ENCODE measurements at places on chromosomes 7 and 10.

DNA sequence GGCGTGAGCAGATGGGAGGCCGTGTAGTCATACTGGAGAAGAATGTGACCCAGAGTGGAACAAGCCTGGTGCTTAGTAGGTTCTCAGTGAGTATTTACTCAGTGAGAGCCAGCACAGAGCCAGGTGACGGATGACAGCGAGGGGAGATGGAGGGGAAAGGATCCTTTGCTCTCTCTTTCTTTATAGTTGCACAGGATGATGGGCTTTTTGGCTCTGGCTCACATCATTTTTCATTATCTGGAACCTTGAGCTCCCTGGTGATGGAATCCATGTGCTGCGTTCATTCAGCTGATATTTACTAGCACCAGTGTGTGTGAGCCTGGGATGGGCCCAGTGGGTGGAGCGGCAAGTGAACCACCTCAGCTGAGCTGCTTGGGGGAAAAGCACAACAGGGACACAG, 17.2 kb downstream of the BTBD16 start:
- no peak for DNase-seq

DNA sequence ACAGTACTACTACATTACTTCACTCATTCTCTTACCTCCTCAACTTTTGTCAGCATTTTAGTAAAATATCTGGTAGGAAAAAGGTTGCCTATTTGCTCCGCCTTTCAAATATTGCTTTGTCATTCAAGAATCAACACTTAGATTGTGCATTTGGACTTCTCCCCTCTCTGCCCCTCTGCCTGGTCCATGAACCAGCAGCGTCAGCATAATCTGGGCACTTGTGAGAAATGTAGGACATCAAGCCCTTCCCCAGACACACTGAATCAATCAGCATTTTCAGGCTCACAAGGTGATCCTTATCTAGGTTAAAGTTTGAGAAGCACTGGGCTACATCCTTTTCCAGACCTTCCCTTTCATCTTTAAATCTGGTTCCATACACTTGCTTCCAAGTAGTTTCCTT, 16.3 kb downstream of the SLC13A1 start:
- no peak for DNase-seq

- DNase-seq: no peak
Measured at GRCh38 chr7:26460351-26461085, 168.9 kb downstream of the SNX10 start.

DNA sequence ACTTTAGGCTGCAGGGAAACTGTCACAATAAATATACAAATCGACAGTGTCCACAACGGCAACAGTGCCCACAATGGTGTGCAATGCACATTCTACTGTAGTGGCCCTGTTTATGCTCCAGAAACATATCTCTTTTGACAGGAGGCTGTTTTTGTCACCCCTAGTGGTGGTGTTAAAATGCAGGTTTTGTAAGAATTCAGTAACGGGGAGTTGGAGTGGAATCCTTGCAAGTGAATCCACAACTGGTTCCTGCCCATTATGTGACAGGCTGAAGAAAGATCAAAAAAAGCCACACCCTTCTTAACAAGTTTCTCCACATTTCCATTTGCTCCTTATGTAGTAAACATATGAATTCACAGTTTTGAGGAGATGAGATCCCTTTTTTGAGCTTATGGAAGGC, 58.5 kb downstream of the BEND7 start:
- no peak for DNase-seq

DNA sequence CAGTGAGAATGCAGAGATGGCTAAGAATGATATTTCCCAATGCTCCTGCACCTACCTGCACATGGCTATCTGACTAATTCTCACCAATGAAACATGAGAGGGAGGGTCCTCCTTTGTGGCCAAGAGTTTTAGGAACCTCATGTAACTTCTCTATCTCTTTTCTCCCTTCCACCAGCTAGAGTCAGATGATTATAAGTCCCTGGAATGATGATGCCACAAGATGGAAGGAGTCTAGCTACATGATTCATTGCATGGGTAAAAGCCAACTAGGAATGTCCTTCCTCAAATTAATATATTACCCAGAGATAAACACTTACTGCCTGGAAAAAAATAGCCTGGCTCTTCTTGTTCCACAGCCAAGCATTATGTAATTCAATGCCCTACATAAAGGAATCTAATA, 55.1 kb upstream of the AASS start:
- DNase-seq: no peak

GRCh38 chr7:142716596-142716995, 32.7 kb upstream of the PRSS1 start:
- no peak for DNase-seq

DNA sequence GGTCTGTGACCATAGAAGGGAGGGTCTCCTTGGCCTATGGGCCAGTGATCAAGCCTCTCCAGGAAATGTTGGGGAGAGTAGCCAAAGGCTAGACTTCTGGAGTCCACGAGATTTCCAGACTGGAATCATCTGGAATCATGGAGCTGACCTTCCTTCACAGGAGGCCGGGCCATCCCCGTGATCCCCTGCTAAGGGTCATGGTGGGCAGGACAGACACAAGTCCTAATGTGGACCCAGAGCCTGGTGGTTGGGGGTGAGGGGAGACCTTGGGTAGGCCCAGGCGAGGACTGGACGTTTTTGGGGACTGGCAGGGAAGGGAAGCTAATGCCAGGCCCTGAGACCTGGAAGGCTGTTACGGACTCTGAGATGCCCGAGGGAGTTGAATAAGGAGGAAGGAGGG, 9.8 kb upstream of the GRID1 start:
- DNase-seq: no peak

GRCh38 chr10:118980135-118980865, 49.2 kb upstream of the NANOS1 start:
- DNase-seq: no peak

DNA sequence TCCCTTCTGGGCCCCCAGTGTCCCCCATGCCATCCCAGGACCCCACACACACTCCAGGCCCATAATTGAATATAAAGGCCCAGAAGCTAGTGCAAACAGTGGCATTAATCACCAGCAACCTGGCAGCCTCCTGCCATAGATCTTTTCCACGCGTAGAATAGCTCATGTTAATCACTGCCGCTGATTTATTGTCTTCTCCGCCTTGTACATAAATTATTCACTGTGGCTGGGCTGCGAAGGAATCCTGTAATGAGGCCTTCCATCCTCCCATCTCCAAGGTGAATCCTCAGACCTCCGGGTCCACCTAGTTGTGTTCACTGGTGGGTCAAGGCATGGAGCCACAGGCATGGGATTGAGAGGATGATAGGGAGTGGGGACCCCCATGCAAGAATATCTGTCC, 33.2 kb downstream of the KAZALD1 start:
- no peak for DNase-seq

DNA sequence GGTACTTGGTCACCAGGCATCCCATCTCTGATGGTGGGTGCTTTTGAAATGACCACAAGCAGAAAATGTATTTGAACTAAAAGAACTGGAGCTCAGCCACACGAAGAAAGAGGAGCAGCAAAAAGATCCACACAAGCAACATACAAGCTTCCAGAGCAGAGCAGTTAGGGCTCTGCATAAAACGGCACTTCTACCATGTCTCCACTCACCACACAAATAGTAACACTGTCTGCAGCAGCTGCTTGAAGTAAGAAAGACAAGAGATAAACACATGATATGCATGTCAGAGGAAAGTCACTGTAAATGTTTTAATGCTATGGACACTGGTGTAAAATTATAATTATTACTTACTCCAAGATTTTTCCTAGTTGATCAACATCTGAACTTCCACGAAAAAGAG, 32.5 kb upstream of the FAM133B start:
- DNase-seq: no peak

DNA sequence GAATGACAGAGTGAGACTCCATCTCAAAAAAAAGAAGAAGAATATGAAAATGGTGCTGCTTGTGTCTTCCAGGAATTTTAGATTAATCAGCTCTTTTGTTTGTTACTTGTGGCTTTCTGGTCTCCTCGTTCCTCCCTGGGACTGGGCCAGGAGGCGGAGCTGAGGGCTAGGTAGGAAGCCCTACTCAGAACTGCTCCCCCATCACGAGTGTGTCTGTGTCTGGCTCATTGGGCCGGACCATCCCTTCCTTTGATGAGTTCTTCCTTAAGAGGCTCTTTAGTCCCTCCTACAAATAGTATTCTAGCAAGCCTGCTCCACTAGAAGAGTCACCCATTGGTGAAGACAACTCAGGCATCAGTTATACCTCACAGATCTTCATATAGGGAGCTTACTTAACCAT, 56.8 kb upstream of the YAE1 start:
- no peak for DNase-seq

DNA sequence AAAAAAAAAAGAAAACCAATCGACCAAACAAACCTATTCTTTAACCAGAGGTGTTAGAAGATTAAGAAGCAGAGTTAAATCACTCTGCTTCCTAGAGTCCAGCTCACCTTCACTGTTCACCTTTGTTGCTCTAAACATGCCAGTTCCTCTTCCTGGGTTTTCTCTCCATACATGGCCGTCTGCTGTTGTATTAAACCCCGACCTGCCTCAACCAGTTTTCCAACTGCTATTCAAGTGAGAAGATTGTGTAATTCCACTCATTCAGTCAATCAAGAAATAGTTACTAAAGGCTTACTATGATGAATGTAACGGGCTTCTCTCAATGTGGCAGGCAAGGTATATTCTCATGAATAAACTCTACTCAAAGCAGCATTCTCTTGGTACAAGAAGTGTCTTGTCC, 8.8 kb downstream of the AASS start:
- DNase-seq: no peak

DNA sequence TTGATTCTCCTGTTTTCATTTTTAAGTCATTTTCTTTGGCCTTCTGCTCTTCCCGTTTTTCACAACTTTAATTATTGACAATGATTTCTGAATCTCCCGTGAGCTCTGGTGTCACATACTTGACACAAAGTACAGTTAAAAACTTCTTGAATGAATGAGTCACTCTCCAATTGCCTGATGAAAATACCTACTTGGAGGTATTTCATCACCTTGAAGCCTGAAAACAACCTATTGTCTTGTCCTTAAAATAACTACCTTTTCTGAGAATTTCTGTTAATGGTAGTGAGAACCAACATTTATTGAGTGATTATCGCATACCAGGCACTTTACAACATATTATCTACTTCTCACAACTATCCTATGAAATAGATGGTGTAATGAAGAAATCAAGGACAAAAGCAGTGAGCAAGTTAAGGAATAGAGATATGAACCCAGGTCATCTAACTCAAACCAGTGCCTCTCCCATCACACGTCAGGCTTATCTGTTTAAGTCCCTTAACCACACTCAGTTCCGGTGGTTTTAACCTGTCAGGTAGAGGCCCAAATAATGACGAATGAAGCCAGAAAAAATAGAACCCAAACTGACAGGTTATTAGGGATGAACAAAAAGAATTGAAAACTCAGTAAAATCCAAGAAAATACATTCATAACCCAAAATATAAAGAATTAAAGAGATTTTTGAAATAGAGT, 11.6 kb downstream of the BET1 start:
- DNase-seq: no peak
